ENCODE measurements at places on chromosomes 4 and X.

- DNase-seq = no peak
Measured at GRCh38 chr4:182898479-182898799, 18.7 kb downstream of the DCTD start.

DNA sequence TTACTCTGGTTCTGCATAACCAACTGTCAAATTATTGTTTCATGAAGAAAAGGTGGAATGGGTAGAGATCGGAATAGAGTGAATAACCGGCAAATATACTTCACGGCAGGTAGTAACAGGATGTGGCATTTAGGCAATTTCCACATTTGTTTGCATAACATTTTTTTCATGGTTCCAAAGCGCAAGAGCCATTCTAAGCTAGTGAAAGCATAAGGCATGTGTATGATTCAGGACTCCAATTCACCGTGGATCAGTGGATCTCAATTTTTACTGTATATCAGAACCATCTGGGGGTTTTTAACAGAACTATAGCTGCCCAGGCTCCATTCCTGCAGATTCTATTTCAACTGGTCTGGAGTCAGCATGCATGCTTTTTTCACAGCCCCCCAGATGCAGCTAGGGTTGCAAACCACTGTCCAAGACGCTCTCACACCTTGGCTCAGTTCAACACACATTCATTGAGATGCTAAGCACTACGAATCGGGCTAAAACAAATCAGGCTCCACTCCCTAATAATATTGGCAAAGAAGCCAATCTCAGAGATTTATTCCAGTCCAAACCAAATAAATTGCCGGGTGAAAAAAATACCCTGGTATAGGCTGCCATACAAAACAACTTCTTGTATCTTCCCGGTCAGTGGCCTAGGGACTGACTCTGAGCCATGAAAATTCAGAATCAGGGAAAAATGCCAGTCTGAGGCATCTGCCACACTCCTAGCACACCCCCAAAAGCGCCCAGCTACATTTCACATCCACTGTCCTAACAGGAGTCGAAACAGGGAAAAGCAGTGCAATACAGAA is 30.0 kb downstream of the AFAP1 start:
- no peak for DNase-seq

DNA sequence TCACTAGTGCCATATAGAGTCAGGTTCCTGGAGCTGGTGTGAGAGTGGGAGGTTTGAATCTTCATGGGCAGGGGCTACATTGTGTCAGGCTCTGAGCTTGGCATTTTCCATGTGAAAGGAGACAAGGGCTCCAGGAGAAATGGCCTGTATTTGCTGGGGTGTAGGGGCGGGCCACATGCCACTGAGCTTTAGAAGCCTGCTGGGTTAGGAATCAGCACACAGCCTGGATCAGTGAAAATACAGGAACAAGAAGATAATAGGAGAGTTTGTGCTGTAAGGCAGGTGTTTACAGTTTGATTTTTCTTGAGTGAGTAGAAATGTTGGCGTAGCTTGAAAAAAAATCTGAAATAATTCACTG is 35.4 kb downstream of the TBC1D14 start:
- DNase-seq = no peak

DNA sequence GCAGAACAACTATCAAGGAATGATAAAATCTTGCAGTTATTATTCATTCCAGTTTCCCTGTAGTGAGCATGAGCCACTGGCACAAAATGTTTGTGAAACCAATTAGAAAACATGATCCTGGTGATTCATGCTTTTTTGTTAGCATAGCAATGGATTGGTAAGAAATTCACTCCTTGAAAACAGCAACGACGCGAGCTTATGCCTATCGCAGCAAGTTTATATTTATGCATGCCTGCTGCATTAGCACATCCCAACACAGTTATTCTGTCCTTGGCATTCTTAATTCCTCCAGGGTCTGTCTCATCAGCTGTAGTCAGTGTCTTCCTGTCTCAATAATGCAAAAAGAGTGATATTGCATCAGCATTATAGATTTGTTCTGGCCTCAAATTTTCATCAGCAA is 975.9 kb downstream of the STIM2 start:
- no peak for DNase-seq

GRCh38 chr4:45550766-45551366 is 573.0 kb downstream of the GABRG1 start:
- no peak for DNase-seq

DNA sequence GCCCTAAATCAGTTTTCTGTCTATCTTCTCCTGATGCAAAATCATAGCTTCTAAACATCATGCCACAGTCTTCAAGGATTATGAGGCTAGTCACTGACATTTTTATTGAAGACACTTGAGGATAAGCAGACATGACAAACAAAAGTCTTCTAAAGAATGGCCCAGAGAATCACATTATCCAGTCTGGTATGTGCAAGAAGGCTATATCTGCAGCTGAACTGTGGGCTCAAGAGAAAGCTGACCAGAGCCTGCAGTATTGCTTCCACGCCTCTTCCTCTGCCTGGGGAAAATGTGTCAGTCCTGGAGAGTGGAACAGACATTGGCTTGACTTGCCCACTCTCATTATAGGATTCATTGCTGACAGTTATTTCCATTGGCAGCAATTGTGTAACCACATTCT is 553.5 kb downstream of the SPOCK3 start:
- no peak for DNase-seq

DNA sequence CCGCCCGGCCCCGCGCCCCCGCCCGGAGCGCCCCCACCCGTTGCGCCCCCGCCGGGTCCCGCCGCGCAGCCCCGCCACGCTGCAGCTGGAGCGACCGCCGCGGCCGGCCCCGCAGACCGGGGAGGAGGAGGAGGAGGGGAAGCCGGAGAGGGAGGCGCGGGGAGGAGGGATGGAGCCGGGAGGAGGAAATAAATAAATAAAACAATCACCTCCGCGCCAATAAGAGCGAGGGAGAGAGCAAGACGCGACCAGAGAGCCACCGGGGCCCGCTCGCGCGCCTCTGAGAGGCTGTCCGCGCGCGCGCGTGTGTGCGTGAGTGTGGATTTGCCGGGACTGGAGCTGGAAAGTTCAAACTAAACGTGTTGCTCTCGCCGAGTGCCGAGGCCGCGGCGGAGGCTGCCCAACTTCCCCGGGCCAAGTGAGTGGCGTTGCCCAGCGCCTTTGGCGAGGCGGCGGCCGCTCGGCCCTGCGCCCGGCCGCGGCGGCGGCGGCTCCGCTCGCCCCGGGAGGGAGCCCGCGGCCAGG is 2184.4 kb upstream of the TENM3 start:
- DNase-seq = no peak

DNA sequence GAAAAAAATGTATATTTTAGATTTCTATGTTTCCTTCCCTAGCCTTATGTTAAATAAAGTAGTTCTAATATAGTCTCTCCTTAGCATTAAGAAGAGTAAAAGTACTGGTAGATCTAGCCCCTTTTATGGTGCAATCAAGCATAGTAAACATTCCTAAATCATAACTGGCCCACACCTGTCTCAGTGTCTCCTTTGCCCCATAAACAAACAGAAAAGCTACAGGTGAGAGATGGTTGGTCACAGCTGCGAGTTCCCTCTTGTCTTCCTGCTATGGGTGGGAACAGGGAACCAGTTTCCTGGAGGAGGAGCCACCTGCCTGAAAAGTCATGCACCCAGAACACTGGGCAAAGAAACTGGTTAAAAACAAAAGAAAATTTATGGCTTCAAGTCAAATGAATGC is 16.6 kb downstream of the SOWAHB start:
- peak; percentile 76 for DNase-seq

DNA sequence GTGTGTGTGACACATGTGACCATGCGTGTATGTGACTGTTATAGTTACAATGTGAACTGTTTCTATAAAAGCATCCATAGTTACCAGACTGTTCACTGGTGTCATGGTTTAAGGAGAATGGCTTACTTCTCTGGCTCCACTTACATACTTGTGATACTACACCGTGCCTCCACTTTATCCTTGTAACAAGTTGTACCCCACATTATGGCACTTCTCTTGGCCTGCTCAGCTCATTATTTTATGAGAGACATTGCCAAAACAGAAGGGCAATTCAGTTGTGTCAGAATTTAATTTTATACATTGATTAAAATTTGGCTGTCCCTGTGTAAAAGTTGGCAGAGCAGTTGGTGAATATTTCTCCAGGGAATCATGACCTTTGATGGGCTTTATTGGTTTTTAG is 62.4 kb upstream of the TBC1D14 start:
- DNase-seq = no peak

DNA sequence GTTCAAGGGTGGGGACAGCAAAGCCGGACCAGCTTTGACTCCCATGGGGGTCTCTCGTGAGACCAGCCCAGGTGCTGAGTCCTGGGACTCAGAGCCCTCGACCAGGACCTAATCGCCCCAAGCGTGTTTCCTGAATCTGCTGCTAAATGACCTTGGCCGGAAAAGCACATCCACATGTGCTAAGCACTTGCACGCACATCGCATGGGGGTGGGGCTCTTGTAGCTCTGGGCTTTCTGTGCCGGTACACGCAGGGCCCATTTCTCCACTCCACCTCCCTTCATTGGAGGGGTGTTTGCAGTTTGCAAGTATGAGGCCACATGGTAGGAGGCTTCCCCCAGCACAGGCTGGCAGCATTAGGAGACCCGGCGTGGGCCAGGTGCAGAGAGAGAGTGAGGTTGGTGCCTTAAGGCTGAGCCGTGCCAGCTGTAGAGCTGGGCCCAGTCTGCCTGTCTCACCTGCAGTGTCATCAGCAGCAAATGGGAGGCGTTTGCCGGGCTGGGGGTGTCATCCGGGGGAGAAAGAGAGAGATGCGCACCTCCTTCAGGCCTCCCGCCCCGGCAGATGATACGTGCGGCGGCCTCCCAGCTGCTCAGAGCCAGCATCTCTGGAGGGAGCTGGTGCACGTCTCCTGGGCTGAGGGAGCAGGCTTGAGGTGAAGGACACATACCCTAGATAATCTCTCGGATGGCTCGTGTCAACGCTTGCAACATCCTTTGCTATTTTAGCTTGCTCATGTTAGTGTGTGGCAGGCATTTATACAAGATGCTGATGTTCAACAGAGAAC is 45.2 kb upstream of the CLCN4 start:
- no peak for DNase-seq

DNA sequence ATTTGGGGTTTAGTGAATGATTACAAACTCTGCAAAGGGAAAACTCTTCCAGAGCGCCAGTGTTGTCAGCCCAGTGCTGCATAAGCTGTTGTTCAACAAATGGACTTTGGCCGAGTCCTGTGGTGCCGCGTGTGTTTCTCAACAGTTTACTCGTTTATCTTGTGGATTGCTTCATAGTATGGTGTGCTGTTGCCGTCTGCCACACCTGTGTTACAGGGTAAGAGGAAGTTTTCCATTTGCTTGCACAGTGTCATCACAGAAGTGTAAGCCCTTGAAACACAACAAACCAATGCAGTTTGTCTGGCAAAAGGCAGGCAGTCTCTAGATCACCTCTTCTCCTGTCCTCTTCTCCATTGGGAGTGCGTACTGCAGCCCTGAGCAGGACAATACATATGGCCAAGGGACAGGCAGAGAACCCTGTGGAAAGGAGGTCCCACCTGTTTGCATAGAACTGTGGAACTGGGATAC is 66.3 kb downstream of the DCUN1D4 start:
- peak; percentile 76 for DNase-seq

- DNase-seq = no peak
Measured at GRCh38 chrX:109818976-109819375, 85.9 kb upstream of the ACSL4 start.

DNA sequence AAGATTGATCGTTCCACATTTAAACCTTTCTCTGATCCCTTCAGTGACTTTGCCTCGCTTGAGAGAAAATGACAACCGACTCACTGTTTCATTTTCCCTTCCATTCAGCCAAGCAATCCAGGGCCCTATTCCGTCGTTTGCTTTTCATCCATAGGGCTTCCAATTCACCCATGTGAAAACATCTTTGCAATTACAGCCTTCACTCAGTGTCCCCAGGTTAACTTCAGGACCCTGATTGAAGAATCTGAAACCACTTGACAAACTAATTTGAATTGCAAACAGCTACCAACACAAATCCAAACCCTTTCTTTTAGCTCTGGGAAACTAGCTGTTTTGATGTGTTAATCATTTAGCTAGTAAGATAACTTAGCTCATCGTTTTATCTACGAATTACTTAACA is 120.2 kb upstream of the FAM9C start:
- DNase-seq = no peak

DNA sequence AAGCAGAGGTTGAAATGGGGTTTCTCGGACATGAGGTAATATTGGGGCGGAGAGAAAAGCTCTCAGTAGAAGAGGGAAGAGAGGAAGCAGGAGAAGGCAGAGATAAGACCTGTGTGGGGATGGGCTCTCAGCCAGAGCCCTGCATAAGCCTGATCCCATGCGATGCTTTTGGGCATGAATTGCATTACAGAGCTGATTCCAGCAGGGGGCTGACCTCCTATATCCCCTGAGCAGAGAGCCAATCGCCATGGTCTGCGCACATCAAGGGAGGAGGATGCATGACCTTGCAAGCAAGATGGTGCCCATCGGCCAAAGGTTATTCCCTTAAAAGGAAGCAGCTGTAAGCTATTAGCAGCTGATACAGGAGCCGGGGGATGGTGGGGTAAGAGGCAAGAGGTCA is 7.6 kb downstream of the ANOS1 start:
- no peak for DNase-seq

GRCh38 chr4:118810991-118811764 is 24.7 kb downstream of the SEC24D start:
- DNase-seq = no peak

DNA sequence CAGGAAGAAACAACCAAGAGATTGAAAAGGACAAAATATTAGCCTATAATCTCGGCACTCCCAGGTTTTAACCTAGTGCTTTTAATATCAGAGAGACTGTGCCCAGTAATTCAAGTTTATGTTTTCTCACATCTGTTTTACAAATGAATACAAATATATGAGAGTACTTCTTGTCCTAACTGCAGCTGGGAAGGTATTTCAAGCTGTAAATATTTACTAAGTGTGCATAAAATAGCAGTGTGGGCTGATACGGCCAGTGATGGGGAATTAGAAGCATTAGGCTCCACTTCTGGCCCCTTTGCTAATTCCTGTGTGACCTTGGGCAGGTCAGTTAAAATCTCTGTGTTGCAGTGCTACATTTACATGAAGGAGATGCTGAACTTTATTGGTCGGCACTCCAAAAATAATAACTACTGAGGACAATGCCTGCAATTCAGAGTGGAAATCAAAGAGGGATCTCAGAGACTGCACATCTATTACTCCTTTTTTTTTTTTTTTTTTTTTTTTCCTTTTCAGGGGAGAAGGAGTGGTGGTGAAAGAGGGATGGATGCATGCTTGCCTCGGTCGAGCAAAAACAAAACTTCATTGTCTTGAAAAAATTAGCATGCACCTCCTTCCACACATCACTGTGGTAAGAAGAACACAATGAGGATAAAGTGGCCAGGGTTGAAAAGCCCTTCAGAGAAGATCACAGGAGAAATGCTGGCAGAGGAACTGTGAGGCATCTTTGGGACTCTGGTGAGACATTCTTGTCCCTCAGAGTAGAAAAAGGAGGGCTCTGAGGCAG is 44.6 kb upstream of the LNX1 start:
- no peak for DNase-seq

All from LoVo (cell line).